NCI-H1436 treated with DMSO at 0.1 percent for 48 hours (cell line): ENCODE measurements at places on chromosomes 3 and 15.

DNA sequence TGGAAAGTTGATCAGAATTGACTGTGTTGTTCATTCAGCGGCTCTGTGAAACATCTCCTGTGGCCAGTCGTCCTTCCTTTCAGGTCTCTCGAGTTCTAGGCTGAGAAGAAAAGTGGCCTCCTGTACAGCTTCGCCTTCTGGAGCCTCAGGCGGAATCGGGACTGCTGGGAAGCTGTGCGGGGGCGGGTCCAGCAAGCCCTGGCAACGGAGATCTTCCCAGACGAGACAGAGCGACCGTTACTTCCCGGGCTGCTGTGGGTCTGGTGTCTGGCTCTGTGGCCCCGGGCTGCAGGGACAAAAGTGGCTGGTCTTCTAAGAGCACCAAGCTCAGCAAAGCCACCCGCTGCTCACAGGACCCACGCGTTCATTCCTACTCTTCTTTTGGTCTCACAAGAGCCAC, 88.6 kb upstream of the CACNA2D3 start:
- DNase-seq = no peak

DNA sequence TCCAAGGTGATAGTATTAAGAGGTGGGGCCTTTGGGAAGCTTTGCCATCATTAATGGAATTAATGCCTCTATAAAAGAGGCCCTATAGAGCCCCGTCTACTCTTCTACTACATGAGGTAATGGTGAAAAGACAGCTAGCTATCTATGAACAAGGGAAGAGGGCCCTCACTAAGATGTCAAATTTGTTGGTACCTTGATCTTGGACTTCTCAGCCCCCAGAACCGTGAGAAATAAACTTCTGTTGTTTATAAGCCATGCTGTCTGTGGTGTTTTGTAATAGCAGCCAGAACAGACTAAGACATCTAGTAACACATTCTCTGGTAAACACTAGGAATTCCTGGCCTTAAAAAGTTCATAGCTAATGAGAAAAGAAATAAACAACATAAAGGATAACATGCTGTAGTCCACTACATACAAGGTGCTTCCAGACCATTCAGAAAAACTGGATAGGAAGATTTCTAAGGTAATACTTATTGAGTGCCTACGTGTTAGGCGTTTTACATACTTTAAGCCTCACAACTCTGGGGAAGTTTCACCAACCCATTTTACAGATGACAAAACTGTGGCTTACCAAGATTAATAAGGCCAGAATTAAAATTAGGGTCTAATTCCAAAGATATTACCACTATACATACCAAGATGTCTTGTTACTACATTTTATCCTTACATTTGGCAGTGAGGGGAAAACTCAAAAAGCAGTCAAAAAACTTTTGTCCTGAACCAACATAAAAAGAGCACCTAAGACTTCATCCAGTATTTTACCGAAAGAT, 3.2 kb downstream of the UBE3A start:
- no peak for DNase-seq

- no peak for DNase-seq
These were observed 275.0 kb upstream of the LYSMD4 start for GRCh38 chr15:100008258-100008657.

DNA sequence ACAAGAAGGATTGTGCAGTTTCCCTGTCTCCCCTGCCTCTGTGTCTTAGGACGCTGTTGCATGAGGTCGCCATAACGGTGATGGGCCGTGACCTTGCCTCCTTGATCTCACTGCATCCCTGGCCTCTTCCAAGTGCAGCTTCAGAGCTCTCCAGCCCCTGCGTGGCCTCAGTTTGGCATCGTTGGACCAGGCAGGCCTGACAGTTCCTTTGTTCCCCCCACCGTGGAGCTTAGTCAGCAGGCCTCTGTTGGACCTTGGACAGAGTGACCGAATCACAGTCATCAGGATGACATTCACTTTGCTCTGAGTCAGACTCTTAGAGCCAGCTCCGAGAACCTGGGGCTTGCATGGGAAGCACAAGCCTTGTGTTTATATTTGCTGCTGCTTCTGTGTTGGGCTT, 139.4 kb downstream of the OPA1 start:
- DNase-seq = no peak

GRCh38 chr3:85801955-85802354, 843.2 kb downstream of the CADM2 start:
- no peak for DNase-seq

- no peak for DNase-seq
These were observed 20.6 kb upstream of the RBM5 start for GRCh38 chr3:50068134-50068533.

DNA sequence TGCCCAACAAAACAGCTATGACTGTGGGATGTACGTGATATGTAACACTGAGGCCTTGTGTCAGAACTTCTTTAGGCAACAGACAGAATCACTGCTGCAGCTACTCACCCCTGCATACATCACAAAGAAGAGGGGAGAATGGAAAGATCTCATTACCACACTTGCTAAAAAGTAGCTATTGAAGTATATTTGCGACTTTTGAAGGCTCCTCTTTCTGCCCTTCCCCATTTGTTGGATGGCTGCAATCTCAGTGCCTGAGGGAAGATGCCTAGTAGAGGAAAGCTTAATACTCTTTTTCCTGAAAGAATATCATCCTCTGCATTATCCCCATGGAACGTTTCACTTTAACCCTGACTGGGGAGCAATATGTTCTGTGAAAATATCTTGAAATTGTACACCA, 21.9 kb downstream of the SENP8 start:
- no peak for DNase-seq
